ENCODE measurements at places on chromosomes 13 and 19.

DNA sequence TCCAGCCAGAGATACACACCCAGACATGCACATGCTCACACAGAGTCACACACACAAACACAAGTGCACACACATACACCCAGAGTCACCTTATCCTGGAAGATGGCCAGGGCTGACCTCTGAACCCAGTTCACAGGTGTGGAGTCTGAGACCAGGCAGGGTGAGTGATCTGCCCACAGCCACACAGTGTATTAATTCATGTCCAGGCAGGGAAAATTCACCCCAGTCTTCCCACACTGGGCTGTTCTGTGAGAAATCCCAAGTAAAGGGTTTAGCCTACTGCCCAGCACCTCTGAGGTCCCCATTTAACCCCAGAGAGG lies 2.0 kb downstream of the POU2F2 start:
- no peak for DNase-seq

- no peak for DNase-seq
Observed at GRCh38 chr19:47619763-47620162, 10.8 kb downstream of the BICRA start.

- DNase-seq = no peak
Observed at GRCh38 chr13:111597191-111597611, 276.8 kb downstream of the TEX29 start.

DNA sequence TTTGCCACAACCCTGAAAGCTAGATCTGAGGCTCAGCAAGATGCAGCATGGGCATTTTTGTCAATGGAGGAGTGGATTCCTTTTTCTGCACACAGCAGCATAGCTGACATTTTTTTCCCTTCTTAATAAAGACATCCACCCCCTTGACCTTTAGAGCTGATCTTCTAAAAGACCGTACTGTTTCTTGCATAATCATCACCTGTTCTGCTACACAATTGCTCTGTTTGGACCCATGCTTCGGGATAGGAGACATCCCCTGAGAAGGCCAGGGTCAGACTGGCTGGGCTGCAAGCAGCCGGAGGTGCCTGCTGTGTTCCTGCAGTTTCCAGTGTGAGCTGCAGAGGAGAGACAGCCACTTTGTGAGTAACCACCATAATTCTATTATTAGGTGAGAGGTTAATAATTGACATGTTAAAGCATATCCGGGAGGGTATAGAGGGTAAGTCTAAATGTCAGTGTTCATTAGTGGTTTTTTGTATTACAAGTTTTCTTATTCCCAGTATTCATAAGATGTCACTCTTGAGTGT lies 108.5 kb upstream of the C1QTNF9B start:
- DNase-seq = no peak

GRCh38 chr19:49474542-49474924 lies 518 bp downstream of the FLT3LG start:
- DNase-seq = no peak

- DNase-seq = no peak
Observed at GRCh38 chr13:43111559-43112400, 88.4 kb downstream of the DNAJC15 start.

GRCh38 chr13:39105110-39105509 lies 66.9 kb downstream of the NHLRC3 start:
- DNase-seq = no peak

GRCh38 chr19:52095172-52096014 lies at the start of gene ZNF841:
Gene ZNF841 (minus strand): TSS chr19:52095765. CDS start chr19:52084801, 10,964 bp downstream.
- DNase-seq = peak; percentile 16

- DNase-seq = peak; percentile 84
Observed at GRCh38 chr19:17680230-17680722, 7.9 kb downstream of the UNC13A start.

DNA sequence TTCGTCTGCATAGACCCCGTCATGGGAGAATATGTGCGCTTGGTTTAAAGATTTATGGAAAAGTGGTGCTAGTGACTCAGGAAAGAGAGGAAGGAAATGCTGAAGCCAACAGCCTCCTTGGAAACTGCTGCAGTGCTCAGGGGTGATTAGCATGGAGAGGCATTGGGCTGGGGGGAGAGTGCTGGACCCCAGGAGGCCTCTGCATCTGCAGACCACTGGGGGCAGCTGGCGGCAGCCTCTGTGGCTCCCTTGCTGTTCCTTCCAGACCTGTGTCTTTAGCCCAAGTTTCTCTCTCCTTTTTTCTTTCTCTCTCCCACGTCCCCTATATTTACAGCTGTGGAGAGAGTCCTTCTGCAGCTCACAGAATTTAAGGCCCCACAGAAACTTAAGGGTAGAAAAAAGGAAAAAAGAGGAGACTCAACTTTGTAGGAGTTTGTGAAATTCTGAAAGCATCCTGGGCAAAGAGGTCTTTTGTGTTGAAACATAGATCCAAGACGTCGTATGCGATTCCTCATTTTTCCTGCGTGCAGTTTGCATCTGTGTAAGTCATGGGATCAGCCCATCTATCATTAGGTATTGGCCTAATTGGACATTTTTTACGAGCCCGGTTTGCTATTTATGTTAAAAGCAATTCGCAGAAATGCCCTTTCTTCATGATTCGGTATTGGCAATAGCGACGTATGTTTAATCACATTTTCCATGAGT lies 116.2 kb upstream of the ZNF536 start:
- DNase-seq = no peak

- no peak for DNase-seq
Observed at GRCh38 chr19:54606230-54606629, 12.8 kb downstream of the LILRA1 start.

GRCh38 chr13:50410921-50411746 lies 395.9 kb downstream of the KCNRG start:
- DNase-seq = peak; percentile 66

DNA sequence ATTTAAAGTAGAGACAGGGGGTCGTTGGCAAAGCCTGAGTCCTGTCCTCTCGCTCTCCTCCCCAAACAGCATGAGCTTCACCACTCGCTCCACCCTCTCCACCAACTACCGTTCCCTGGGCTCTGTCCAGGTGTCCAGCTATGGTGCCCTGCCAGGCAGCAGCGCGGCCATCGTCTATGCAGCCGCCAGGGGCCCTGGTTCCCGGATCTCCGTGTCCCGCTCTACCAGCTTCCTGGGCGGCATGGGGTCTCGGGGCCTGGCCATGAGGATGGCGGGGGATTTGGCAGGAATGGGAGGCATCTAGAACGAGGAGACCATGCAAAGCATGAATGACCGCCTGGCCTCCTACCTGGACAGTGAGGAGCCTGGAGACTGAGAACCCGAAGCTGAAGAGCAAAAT lies 1117.2 kb upstream of the MIR17HG start:
- DNase-seq = no peak

DNA sequence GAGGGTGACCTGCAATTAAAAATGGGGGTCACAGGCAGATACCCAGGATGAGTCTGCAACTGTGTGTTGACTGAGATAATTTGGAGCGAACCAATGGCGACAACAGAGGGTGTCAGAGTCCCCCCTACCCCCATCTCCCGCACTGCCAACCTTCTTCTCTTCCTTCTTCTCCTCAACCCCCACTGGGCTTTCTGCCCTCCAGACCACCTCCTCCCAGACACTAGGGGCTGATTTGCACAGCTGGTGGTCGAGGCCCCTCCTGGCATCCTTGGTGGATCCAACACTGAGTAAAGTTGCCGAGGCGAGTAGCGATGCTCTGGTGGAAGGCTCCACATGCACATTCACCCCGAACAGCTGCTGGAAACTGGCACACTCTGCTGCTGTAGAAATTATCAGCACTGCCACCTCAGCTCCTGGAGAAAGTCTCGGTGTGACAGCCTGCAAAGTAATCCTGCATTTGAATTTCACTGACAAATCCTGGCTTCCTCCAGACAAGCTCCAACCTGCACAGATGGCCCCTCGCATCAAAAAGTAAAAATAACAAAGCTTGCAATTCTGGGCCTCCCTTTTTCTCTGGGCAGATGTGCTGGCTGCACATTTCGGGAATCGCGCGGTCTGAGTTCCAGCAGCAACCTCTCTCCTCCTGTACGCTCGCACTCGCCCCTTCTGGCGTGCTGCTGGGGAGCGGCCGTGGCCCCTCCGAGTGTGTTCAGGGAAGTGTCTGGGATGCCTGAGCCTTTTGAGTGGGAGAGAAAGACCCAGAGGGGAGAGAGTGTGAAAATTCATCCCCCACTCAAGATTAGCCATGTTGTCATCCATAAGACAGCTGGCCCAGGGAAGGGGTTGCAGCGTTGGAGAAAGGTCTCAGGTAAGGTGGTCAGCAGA lies 28.5 kb downstream of the CCNE1 start:
- DNase-seq = no peak

GRCh38 chr19:30790056-30790680 lies 418.0 kb downstream of the ZNF536 start:
- no peak for DNase-seq

DNA sequence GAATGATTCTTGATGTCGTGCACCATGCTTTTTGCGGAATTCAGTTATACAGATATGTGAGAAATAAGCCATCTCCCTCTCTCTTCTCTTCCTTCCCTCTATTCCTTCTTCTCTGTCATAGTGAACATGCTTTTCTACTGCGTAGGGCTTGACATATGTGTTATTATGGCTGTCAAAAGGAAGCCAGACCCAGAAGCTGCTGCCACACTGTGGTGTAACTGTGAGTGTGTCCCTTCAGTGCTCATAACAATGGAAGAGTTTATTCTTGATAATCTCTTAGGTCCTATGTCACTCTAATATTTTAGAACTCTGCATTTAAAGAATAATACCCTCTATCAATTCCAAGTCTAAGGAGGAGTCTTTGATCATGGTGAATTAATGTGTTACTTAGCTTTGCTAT lies 208.9 kb upstream of the TMTC4 start:
- DNase-seq = no peak

DNA sequence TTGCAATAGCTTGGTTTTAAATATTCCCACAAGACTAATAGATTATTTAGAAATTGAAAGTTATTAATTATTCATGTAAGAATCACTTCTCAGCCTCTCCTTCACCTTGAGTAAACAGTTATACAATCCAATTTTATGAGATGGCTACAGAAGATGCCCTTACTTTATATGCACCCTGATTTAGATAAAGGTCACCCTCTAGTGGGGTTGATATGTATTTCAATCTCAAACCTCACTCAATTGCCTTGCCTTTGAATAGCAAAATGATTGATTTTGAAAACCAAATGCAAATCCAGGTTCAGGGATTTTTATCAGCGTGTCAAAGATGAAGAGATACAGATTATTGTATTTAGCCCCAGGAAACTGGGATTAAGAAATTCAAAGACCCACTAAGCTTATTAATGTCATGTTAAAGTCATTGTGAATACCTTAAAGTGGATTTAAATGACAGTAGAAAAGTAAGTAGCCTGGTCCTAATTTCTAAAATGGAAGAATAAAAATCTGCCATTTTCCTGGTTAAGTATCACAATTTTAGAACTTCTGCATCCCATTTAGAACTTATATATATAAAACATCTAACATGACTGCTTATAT lies 305.1 kb downstream of the ITGBL1 start:
- peak; percentile 72 for DNase-seq

DNA sequence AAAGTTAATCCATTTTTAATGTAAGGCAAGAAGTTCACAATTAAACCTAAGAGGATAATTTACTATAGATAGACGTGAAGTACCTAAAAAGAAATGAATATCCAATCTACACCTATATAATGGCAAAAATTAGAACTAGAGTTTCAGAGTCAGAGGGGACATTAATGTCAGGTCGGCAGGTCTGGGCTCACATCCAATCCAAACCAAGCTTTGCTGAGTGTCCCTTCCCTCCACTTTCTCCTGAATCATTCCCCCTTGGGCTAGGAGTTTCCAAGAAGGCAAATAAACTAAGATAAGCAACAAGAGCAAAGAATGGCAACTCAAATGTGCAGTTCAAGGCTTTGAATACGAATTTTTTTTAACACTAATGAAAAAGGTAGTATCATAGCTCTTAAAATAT lies 2.9 kb downstream of the FLT3 start:
- DNase-seq = no peak

DNA sequence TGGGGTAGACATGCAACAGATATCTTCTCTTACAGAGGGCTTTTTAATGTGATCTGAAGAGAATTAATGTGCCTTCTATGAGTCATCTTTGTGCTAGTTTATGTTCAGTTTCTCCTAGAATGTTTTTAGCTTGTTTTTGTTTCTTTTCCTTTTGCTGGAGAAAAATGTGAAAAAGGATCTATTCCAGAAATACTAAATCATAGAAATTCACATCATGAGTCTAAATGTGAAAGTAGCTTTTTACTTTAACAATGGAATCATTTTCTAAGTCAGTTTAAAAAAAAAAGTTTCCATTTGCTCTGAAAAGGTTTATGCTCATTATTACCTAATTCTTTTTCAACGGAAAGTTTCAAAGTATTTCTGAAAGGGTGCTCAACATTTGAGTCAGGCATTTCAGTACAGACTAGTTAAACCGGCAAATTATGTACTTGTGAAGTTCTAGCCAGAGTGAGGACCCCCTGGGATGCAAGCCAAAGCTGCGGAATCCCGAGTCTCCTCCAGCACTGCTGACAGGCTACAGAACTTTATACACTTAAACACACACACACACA lies 72.9 kb downstream of the SPATA13 start:
- DNase-seq = no peak

DNA sequence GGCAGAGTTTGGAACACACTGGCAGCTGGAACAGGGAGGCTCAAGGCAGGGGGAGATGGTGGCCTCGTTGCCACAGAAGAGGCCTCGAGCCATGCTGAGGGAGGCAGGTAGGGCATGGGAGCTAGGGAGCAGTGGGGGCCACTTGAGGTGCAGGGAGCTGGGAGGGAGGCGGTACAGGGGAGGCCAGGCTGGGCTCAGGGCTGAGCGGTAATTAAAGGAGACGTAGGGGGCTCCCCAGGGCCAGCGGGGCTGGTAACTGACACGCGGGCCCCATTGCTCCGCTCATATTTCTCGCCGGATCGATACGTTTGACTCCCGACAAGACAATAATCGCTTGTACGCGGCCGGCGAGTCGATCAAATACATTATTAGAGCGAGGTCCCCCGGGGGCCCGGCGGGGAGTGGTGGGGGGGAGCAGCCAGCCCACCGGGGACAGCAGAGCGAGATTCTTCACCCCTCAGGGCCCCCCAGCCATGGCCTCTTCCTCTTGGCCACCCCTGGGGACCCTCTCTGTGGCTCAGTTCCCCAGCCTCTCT lies 2.4 kb upstream of the POU2F2 start:
- DNase-seq = no peak

DNA sequence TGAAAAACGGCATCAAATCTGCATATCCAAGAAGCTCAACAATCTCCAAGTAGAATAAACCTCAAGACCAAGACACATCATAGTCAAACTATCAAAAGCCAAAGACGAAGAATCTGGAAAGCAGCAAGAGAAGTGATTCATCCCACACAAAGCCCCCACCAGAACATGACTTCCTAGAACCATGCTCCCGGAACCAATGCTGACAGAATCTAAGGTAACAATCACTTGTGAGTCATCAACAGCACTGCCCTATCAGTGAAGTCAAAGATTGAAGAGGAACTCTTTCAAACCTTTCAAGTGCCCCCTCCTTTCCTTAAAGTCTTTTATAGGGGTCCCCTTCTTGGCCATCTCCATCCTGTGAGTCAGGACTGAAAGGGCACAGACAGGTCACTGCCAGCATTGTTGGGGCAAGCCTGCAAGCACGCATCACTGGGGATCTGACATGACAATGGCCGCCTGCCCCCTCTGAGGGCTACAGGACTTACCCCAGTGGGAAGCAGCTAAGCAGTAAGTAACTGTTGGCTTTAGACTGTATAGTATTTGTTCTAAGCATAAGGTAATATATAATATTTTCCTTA lies at the start of gene CCDC70:
Gene CCDC70, plus strand, starts transcription at position 247 of the 578 bp plus-strand sequence. CDS start 3,443 bp downstream, outside the sequence.
- no peak for DNase-seq
